ENCODE measurements at places on chromosomes 2 and 18. TPM values are rescaled to one million over a fixed set of nuclear protein-coding genes. Genes with fewer than 3 reads are reported as not detected.

- no peak for DNase-seq
Measured at GRCh38 chr18:58416704-58417683, 211.9 kb downstream of the ALPK2 start.

DNA sequence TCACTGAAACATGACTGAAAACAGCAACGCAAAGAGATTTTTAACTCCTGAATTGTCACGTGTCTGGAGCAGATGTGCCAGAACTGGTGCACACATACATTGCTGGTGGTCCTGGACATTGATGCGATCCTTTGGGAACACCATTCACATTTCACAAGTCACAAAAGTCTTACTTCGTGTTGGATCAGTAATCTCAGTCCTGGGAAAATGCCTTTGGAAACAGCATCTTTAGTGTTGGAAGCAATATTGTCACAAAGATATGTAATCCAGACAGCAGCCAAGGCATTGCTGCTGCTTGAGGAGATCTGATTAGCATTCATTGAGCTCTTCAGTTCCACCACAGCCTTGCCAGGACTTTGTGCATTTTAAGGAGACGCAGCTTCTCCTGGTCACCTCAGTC is 126.2 kb upstream of the SH3BP4 start:
- no peak for DNase-seq

- DNase-seq: no peak
Measured at GRCh38 chr18:59246796-59247195, 26.5 kb downstream of the RAX start.

- DNase-seq: peak; percentile 88
Measured at GRCh38 chr2:64522843-64523428, 1.2 kb upstream of the AFTPH start.

- DNase-seq: no peak
Measured at GRCh38 chr2:220394433-220394832, 767.0 kb downstream of the SLC4A3 start.

Gene GPR55
- total RNA-seq: 5.0 TPM

Gene KIF5C
- total RNA-seq: 11.1 TPM

Gene CDKL4
- 0.29 TPM for total RNA-seq

Gene ANAPC1
- total RNA-seq: 135 TPM
